ENCODE measurements at places on chromosomes 12 and 14.

DNA sequence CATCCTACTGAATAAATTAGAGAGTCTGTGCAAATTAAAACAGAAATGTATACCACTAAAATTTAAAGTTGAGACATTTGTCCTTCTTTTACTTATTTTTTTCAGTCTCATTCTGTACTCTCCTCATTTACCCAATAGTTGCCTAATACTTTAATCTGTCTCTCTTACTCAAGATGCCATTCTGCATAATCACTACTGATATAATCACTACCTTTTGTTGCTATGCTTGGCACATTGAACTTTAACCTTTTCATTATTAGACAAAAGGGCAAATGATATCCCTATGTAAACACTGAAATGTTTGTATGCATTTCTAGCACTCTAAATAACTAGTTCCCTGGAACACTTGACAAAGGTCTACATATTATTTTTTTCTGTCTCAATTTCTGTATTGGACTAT lies 1108.3 kb upstream of the FLRT2 start:
- no peak for DNase-seq

DNA sequence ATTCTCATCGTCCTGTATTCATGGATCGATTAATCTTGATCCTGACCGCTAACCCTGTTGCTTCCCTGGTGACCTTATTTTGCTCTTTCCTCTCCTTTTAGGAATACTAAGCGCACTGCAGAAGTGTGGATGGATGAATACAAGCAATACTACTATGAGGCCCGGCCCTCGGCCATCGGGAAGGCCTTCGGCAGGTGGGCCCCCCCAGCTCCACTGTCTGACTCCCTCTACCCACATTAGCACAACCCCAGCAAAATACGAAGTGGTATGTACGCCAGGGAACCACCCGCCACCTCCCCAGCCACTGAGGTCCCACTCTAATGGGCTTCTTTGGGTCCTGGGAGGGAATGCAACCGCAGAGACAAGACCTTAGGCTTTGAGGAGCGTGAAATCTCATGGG lies 58.7 kb downstream of the ERH start:
- no peak for DNase-seq

GRCh38 chr12:99911081-99911480 lies 73.7 kb downstream of the ANKS1B start:
- DNase-seq = peak; percentile 63

GRCh38 chr12:7068240-7068993 lies 7.9 kb downstream of the C1S start:
- DNase-seq = no peak

GRCh38 chr14:56310643-56311042 lies 192.4 kb downstream of the PELI2 start:
- DNase-seq = no peak

DNA sequence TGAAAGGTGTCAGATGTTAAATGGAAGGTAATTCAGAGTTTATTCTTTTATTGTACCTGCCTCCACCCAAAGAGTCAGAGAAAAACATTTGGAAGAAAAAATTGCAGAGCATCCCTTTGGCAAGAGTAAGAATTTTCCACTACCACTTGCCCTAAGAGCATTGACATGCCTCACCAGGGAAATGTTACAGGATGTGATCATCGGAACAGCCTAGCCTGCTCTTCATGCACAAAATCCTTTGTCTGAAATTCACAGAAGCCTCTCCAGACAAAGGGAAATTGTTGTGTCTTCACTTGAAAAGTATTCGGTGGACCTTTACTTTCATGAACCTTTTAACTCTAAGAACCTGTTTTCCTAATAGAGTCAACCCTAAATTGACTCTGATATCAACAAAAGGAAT lies 36.9 kb downstream of the ATP2A2 start:
- DNase-seq = peak; percentile 63

DNA sequence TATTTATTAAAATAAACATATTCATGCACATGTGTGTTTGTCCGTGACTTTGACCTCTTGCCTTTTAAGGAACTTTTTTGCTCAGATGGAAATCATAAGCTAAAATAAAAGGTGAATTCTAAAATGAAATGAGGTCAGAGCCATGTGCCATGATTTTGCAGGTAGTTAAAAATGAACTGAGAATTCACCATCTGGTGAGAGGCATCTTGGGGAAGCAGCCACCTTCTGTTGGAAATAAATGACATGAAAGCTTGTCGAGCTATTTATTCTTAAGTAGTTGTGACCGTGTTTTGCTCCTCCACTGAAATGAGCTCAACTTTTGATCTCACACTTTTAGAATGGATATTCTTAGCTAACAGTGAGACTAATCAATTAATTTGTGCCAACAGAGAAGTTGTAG lies 56.8 kb upstream of the CNOT2 start:
- DNase-seq = no peak

- DNase-seq = peak; percentile 55
These were observed 73.8 kb upstream of the SRSF5 start for GRCh38 chr14:69693145-69693544.

DNA sequence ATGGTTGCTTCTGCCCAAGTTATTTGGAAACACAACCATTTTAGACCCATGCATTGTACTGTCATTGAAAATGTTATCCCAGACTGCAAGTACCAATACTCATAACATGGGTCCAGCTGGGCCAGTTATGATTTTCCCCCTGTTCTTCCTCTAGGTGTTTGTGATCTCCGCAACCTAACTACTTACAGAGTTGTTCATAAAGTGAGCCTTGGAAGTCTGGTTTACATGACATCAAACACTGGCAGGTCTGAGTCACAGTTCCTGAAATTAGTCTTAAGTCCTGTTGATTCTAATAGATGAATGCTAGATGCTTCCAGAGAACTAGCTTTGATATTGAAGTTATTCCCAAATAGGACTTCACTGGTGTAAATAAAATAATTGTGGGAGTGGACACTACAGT lies 487.0 kb downstream of the MED13L start:
- no peak for DNase-seq

DNA sequence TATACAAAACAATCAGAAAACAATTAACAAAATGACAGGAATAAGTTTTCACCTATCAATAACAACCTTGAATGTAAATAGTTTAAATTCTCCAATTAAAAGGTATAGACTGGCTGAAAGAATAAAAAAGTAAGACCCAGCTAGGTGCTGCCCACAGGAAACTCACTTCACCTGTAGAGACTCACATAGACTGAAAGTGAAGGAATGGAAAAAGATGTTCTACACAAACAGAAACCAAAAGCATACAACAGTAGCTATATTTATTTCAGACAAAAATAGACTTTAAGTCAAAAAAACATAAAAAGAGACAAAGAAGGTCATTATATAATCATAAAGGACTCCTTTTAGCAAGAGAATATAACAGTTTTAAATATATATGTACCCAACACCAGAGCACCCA lies 152.4 kb upstream of the PWP1 start:
- DNase-seq = no peak

- no peak for DNase-seq
These were observed 1369.9 kb upstream of the TMEM132C start for GRCh38 chr12:126897102-126897501.

DNA sequence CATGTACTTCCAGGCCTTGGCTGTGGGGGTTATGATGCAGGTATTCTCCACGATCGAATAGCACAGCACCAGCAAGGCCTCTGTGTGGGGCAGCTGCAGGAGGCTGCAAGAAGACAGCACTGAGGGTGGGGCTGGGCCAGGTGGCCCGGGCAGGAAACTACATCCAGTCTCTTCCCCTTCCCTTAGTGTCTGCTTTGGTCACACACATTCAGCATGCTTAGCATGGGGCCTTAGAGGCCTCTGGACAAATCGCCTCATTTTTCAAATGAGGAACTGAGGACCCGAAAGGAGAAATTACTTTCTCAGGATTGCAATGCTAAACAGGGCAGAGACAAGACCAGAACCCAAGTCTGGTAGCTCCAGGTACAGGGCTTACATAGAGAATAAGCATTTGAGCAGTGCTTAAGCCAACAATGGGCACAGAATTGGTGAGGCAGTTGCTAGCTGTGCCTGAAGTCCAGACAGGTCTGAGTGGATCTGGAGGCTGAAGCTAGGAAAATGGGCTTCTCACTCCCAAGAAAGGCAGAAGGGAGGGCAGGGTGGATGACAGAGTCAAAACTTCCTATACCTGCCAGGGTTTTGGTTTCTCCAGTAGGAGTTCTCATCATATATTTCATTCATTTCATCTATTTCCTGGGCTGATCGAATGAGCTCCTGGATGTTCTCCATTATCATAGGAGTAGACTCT lies 3.5 kb downstream of the ACRBP start:
- DNase-seq = no peak

DNA sequence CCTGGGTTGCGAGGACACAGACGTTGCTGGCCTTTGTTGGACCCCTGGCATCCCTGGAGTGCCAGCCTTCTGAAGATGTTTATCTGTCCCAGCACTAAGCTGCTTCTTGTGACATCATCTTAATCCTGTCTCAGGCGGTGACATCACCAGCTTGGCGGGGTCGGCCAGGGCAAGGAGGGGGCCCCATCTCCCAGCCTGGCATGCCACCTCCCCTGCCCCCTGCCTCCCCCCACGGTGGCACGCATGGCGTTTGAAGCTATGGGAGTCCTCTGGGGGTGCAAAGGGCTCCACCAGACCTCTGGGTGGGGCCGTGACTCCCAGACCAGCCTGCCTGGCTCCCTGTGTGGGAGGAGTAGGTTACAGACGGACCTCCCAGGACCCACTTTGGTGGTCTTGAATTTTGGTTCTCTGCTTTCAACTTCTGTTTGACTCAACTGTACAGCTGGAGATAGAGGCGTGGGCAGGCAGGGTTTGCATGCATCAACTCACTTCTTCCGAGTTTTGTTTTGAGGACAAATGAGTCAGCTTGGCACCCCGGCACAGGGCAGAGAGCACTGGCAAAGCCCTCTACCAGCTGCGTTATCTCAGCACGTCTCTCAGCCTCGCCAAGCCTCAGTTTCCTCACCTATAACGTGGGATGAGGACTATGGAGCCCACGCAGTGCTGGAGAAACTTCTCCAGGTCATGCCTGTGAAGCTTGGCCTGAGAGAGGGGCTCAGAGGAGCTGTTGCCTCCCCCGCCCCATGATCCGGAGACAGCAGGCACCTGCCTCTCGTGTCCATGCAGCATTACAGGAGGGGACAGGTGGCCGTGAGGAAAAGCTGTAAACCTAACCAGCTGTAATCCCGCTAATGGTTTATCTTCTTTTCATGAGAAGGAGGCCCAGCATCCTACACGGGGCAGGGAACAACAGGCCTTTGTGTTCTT lies 38.8 kb upstream of the EML1 start:
- DNase-seq = no peak

DNA sequence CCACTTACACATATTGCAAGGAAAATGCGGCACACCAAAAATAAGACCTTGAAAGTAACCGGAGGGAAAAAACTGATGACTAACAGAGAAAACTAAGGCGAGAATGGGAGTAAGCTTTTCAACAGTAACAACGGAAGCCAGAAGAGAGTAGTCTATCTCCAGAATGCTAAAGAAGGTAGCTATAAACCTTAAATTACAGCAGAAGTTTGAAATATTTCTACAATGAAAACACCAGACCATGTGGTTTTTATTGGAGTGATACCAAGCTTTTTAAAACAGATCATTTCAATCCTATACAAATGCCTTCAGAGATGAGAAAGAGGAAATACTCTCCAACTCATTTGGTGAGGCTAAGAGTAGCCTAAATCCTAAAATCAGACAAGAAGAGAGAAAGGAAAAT lies 209.5 kb downstream of the ANO6 start:
- no peak for DNase-seq

DNA sequence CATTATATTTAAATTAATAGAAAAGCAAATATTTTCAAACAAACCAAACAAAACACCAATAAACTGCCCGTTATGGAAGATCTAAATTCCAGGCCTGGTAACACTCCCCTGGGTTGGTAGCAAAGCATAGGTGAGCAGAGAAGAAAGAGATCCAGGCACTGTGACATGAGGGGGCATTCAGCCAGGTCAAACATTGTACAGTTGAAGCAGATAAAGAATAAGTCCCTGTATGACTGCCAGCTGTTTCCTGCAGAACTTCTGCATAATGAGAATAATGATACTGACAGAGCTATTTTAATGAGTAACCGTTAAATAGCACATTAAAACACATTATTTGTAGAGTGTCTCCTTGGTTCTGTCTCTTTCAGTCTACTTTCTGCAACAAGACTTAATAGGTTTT lies 35.4 kb downstream of the SLC38A1 start:
- DNase-seq = no peak

DNA sequence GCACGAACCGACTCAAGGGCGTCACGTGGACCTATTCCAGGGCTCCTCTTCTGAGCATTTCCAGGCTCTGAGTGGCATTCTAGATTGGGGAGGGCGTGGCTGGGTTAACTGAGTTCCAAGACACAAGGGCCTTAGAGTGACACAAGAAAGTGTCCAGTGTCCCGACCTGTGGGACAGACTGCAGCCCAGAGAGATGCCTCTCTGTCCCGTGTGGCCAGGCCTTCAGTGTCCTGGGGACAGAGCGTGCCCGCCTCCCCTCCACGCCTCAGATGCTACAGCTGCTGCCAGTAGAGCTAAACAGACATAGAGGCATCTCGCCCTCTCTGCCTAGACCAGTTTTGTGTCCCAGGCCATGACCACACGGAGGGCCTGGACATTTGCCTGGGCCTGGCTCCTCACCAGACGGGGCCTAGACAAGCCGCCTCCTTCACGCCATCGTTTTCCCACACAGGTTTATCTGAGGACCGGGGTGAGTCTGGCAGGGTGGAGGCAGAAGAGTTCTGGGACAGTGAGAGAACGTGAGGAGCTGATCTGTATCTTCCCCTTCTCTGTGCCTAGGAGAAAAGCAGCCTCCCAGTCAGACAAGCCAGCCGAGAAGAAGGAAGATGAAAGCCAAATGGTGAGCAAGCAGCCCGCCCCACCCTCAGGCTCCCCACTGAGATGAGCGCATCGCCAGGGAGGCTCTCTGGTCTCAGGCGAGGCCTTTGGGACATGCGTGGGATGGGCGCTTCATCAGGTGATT lies 27.1 kb downstream of the DEGS2 start:
- no peak for DNase-seq

- no peak for DNase-seq
These were observed 1168.3 kb downstream of the BCL11B start for GRCh38 chr14:98103705-98104104.

GRCh38 chr14:100140452-100141078 lies 18.9 kb downstream of the DEGS2 start:
- no peak for DNase-seq

- no peak for DNase-seq
These were observed 13.6 kb upstream of the PAX9 start for GRCh38 chr14:36647824-36648753.

DNA sequence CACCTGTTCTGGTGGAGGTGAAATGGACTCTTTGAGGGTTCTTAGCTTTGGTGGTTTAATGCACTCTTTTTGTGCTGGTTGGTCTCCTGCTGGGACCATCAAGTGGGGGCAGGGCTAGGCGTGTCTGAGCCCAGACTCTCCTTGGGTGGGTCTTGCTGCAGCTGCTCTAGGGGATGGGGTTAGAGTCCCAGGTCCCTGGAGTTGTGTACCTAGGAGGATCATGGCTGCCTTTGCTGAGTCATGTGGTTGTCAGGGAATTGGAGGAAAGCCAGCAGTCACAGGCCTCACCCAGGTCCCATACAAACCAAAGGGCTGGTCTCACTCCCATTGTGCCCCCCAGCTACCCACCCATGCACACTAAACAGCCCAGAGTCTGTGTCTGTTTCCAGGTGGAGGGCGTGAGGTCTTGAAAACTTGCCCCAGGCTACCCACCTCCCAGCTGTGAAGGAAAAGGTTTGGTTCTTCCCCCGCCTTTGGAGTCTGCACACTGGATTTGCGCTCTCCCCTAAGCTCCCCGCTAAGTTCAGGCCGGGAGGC lies 387.7 kb downstream of the TMTC2 start:
- no peak for DNase-seq
